Fibroblast of the aortic adventitia (primary cell): ENCODE measurements at places on chromosomes 11 and 22. TPM values are rescaled to one million over a fixed set of nuclear protein-coding genes. Genes with fewer than 3 reads are reported as not detected.

- DNase-seq, result peak; percentile 76
Observed at GRCh38 chr11:105862736-105863367, 159.2 kb downstream of the MSANTD4 start.

DNA sequence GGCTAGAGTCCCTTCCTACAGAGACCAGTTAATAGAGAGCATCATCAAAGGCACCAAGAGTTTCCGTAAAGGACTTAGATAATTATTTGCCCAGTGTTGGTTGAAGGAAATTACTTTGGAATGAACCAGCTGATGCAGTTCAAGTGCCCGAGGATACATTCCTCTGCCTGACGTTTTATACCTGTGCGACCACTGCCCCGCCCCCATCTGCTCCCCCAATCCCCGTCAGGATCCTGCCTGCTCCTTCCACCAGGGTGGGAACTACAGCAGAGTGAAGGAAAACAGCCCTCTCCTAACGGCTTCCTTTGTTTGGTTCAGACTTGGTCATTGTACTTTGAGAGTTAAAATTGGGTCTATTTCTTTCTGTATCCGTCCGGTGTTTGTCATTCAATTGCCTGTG, 761.5 kb downstream of the NTM start:
- DNase-seq, result no peak

DNA sequence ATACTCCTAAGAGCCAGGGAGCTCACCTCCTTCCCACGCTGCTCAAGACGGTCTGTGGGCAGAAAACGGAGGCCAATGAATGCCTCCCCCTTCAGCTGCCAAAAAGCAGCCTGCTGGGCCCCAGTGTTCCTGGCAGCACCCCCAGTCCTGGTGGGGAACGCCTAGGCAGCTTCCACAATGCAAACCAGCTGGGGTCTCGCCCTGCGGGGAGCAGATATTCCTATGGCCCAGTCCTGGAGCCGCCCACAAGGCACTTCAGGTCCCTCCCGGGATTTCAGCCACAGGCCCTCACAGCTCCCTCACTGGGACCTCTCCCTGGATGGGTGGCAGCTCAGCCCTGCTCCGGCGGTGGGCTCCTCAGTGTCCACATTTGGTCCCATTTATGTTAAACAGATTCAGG, 29.2 kb downstream of the A4GALT start:
- no peak for DNase-seq

- DNase-seq, result peak; percentile 86
Observed at GRCh38 chr22:43826142-43827002, 14.3 kb upstream of the EFCAB6 start.

- DNase-seq, result no peak
Observed at GRCh38 chr22:30250039-30250565, 3.5 kb upstream of the LIF start.

GRCh38 chr11:40162901-40163883, 1296.3 kb downstream of the LRRC4C start:
- DNase-seq, result no peak

DNA sequence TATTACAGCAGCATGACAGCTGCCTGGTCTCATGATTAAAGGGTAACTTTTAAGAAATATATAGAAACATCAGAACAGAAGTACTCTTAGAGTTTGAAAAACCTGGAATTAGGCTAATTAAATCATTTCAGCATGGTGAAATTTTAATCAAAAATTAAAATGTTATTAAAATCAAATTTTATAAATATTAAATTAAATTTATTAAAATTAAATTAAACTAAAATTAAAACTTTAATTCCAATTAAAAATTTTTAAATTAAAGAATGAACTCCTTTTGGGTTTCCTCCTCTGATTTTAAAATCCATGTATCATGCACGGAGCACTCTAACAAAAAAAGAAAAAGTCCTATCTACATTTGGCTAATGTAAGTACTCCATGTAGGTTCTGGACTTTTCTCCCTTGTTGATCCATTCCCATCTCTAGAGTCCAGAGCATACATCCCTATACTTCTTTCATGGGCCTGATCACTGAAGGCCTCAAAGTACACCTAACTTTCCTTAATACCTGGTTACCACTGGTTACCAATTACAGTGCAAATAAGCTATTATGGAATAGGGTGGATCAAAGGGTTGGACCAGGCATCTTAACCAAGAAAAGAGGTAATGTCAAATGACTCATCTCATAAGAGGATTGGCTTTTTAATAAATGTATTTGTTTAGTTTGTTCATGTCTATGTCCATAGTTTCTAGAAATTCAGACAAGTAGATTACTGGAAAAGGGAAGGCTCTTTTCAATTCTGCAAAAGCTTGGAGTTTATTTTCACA, 48.4 kb upstream of the MUC15 start:
- no peak for DNase-seq

GRCh38 chr11:2194877-2195755, 23.5 kb upstream of the TH start:
- peak; percentile 15 for DNase-seq

- peak; percentile 10 for DNase-seq
Observed at GRCh38 chr11:131253656-131254151, 116.7 kb upstream of the NTM start.

DNA sequence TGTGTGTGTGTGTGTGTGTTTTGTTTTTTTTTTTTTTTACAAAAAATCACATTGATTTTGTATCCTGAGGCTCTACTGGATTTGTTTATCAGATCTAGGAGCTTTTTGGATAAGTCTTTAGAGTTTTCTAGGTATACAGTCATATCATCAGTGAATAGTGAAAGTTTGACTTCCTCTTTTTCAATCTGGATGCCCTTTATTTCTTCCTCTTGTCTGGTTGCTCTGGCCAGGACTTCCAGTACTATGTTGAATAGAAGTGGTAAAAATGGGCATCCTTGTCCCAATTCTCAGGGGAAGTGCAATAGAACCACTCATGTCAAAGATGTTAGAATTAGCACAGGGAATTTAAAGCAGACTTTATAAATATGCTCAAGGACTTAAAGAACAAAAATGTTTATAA, 32.6 kb upstream of the PRDM11 start:
- DNase-seq, result no peak

CABP4 gene
- not detected in 2 replicates for total RNA-seq

OR5L1 gene
- not detected in 2 replicates for total RNA-seq

CCDC116 gene
- total RNA-seq, result 0.18 and 0.25 TPM in 2 replicates

SMTNL1 gene
- total RNA-seq, result not detected in 2 replicates
